ENCODE measurements at places on chromosomes 7 and 10.

- DNase-seq, result no peak
These were observed 46.0 kb downstream of the CDC123 start for GRCh38 chr10:12241810-12242529.

GRCh38 chr7:124765401-124766352 is at the start of gene GPR37:
Gene GPR37 (minus strand): TSS chr7:124765792. CDS start chr7:124764976, 816 bp downstream.
- DNase-seq, result peak; percentile 42

- no peak for DNase-seq
These were observed 235.4 kb downstream of the RPS24 start for GRCh38 chr10:78269060-78269459.

DNA sequence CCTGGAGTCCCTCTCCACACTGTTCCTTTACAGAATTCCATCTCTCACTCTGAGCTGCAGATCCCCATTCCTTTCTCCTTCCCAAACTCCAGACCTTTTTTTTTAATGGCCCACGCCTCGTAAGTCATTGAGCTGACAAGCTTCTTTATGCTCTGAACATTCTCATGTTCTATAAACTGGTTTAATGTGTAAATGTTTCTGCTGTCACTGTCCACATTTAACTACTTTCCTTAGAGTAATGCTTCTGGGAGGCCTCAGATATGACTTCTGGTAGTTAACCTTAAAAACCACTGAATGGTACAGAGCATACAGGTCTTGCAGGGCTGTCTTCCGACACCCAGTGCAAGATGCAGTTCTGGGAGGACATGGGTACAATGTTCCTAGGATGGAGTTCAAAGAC is 71.1 kb upstream of the CAMK2B start:
- no peak for DNase-seq

DNA sequence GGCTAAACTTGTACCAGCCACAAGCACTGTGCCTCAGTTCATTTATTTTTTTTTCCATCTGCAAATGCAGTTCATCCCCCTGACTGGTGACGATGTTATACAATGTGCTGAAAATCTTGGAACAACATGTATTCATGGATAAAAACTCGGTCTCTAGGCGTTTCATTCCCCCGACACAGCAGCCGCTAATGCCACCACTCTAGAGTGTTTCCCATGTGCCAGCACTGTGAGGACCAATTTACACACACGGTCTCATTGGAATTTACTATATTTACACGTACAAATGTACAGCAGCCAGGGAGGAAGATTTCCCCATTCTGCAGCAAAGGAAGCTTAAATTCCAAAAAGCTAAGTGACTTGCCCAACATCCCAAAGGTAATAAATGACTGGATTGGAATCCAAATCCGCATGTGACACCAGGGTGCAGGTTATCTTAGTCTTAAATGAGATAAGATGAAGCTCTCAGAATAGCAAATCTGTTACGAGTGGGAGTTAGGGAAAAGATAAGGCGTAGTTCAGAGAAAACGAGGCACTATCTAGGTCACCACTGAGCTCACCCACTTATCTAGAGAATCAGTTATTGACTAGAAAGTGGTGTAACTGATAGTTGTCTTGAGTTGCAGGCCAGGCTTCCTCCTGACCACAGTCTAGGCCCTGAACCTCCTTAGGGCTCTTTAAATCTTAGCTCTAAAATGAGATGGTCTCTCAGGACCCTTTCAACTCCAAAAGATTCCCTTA is 36.7 kb downstream of the FAM107B start:
- DNase-seq, result no peak

DNA sequence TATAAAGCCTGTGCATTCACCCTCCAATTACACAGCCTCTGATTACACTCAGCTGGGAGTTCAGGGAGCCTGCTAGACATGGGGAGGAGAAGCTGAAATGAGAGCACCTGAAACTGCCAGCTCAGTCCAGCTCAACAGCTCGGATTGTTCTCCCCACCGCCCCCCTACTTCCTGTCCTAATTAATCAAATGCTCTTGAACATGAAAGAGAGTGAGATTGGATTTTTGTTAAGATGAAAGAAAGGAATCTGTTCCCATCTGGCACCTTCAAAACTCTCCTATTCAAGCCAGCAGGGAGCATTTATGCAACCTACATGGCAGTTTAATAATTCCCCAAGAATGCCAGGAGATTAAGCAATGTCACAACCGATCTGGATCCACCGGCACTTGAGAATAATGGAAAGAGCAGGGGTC is 98.0 kb downstream of the NPSR1 start:
- DNase-seq, result no peak

GRCh38 chr7:121562259-121562658 is 166.2 kb upstream of the FAM3C start:
- DNase-seq, result no peak

GRCh38 chr7:74253835-74254128 is 417 bp downstream of the RFC2 start:
- DNase-seq, result no peak

GRCh38 chr10:103824281-103824680 is 31.1 kb downstream of the SH3PXD2A start:
- DNase-seq, result no peak

DNA sequence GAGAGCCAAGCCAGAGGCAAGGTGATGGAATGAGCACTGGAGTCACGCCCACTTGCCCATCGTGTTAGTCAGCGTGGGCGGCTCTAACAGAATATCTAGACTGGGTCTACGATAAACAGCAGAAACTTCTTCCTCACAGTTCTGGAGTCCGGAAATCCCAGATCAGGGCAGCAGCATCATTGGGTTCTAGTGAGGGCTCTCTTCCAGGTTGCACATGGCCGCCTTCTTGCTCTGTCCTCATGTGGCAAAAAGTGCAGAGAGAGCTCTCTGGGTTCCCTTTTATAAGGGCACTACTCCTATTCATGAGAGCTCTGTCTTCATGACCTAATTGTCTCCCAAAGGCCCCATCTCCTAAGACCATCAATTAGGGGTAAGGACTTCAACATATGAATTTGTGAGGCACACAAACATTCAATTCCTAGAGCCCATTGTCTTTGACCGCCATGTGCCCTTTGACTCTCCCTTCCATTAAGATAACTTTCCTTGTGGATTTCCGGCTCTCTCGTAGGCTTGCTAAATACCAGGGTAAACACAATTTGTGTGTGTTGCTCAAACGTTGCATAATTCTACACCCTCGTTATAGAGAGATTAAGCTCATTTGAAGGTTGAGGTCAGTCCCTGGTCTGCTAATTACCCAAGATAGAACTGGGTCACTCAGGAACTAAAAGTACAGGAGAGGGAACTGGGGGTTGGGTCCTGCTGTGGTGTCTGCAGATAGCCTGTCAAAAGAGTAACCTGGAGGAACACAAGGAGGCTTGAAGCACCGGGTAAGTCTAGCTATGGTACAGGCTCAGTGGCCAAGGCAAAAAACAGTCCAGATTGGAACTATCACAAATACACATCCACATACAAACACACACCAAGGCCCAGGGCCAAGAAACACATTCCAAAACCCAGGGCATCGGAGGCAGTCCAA is 28.7 kb upstream of the USP6NL start:
- no peak for DNase-seq

GRCh38 chr7:91953618-91954017 is 13.0 kb downstream of the AKAP9 start:
- DNase-seq, result no peak

GRCh38 chr7:108629651-108630400 is 60.2 kb downstream of the DNAJB9 start:
- DNase-seq, result no peak

DNA sequence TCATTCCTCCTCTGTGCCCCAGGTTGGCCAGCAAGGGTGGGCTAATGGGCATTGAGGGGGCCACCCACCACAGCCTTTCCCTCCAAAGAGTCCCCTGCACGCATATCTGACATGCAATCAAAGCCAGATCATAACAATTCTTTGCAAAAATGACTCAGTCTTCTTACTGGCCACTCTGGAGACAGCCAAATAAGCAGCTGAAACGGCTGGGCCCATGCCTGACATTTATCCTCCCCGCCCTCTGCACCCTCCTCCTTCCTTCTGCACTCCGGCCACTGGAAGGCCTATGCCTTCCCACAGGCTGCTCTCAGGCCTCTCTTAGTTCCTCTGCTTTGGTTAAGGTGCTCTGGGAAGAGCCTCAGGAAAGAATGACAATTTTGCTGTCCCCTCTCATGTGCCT is 29.2 kb upstream of the NPFFR1 start:
- DNase-seq, result no peak

DNA sequence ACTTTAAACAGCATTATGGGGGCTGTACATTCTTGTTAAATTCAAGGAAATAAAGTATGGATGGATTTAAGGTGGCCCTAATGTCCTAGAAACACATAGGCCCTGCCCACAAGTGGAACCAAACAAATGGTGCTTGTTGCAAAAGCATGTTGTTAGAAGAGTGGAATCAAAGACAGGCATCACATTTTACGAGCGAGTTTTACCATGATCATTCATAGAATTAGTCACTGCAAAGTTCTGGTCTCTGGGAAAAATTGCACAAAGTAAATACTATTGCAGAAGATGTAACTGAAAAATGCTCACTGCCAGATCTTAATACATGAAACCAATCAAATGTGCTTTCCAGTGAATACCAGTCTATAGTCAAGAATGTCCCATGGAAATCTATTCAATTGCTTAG is 677.1 kb downstream of the PARD3 start:
- DNase-seq, result no peak

DNA sequence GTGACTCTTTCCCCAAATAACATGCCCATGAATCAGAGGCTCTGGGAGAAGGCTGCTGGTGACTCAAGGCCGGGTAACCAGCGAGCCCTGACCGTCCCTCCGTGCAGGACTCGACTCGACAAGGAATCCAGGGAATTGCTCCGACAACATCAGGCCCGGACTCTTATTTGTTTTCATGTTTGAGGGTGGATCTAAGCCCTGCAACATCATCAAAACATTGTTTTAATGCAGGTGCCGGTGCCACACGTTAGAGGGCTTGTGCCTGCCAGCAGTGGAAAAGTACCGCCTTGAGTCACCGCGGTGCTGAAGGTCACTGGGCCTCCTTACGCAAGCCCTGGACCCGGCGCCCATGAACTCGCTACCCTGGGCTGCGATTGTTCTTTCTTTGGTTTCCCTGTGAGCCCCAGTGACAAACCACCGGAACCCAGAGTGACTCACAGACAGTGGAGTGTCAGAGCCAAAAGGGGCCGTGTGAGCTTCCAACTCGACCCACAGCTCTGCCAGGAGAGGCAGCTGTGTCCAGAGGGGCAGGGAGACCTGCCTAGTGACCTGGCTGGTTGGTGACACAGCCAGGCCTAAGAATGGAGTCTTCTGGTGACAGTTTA is 139.4 kb upstream of the SHH start:
- no peak for DNase-seq

DNA sequence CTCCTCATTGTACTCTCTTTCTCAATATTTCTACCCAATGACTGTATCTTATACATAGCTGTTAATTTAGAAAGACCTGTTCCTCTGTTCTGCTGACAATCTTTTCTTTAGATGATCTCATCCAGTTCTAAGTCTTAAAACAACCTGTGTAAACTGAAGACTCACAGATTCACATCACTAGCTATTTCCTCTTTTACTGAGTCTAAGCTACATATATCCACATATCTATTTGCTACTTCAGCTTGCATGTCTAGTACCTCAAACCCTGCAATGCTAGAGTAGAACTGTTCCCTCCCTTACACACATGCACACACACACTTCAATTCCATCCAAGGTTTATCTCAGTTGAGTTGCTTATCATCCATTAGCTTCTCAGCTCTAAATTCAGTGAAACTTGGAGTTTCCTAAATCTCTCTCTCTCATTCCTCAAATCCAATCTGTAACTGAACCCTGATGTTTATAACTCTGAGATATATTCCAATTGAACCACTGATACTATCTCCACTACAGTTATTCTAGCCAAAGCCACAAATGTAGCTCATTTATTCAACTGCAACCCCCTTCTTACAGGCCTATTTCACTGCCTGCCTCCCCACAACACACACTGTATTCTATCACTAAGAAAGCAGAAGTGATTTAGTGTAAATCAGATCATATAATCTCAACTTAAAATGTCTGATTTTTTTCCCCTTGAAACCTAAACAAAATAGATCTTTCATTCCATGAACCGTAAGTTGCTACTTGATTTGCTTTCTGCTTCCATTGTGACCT is 1036.8 kb upstream of the POT1 start:
- DNase-seq, result no peak

GRCh38 chr10:84452003-84452402 is 123.6 kb downstream of the CCSER2 start:
- no peak for DNase-seq

DNA sequence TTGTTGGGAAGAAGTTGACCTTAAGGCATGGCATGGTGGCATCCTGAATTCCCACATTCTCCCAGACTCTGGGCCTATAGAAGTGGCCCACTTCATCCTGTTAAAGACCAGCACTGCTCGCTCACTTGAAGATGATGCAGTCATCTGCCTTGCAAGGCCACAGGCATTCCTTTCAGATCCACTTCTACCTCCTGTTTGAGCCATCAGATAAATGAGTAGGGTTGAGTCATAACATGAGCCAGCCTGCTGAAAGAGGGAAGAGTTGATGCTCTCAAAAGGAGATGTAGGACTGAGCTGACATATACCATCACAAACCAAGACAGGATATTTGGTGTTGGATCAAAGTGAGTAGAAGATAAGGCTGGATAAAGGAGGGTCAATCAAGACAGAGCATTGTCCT is 1.5 kb upstream of the EBLN1 start:
- no peak for DNase-seq

GRCh38 chr10:23174074-23174976 is 17.8 kb upstream of the PTF1A start:
- DNase-seq, result no peak

GRCh38 chr7:1436608-1437007 is 22.7 kb downstream of the MICALL2 start:
- DNase-seq, result no peak

- no peak for DNase-seq
These were observed 105.4 kb upstream of the FAM133B start for GRCh38 chr7:92695308-92696261.

DNA sequence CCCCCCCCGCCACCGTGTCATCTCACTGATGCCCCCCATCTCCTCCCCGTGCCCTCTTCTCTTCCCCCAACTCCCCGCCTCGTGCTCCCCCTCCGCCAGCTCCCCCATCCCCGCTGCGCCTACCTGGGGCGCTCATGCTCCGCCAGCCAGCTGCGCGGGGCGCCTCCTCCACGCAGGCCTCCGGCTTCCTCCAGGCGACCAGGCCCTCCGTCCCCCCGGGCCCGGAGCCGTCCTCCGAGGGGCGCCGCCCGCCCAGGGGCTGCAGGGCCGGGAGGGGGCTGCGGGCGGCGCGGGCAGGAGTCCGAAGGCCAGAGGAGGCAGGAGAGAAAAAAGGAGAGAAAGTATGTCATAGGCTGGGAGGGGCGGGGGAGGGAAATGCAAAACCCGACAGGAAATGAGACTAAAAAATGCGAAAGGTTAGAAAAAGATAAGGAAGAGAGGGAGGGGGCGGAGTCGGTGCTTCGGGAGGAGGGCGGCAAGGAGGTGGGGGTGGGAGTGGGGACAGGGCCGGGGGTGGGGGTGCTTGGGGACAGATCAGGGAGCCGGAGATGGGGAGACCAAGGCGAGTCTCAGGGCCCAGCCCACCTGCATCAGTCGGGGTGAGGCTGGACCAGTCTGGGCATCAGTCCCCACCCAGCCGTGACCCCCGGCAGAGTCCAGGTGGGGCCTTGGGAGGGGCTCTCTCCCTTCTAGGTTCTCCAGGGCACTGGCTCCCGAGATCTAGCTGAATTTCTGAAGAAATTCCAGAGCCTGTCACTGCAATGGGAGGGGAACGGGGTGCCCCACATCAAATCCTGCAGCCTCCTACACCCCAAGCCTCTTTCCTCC is at the start of gene CARD11:
CARD11 (minus strand) TSS at position 324 of the 828 bp plus-strand sequence. CDS start 85,361 bp downstream, outside the sequence.
- no peak for DNase-seq

Data from NCI-H1417 treated with DMSO at 0.1 percent for 48 hours (cell line).